ENCODE measurements at places on chromosomes 7 and 10.

- no peak for DNase-seq
Observed at GRCh38 chr7:31919678-31920369, 150.4 kb downstream of the PDE1C start.

DNA sequence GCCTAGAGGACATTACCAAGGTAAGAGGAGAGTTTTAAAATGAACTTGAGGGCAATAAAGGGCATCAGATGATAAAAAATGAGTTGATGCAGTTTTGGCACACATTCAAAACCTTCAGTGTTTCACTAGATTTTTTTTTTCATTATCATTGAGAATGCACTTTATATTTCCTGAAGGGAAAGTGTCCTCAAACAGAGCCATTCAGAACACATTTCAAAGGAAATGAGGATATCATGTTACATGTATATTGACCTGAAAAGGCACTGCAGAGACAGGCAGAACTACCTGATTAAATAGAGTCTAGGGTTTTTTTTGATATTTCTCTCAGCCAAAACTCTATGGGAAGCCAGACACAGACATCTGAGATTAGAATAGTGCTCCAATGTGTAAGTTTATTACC lies 454.0 kb downstream of the NEBL start:
- no peak for DNase-seq

DNA sequence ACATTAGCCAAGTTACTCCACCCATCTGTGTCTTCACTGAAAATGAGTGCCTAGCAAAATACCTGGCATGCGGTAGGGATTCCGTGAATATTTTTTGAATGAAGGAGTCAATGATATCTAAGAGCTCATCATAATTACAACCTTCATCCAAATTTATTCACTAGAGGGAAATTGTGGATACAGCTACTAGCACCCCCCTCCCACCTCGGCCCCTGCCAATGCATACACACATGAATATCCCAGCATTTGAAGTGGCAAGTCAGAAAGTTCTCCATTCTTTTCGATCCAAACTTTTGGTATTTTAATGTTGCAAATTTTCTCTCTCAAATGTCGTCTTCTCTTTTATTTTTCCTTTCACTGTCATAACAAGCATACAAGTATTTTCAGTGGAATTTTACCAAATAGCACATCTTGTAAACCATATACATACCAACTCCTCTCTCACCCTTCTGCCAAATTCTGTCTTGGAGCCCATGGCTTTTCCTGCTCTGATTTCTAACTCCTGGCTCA lies 164.3 kb downstream of the GRID1 start:
- no peak for DNase-seq

GRCh38 chr7:150997075-150997511 lies 6.3 kb downstream of the NOS3 start:
- DNase-seq, result no peak

- no peak for DNase-seq
Observed at GRCh38 chr10:50561266-50561665, 62.5 kb downstream of the SGMS1 start.

DNA sequence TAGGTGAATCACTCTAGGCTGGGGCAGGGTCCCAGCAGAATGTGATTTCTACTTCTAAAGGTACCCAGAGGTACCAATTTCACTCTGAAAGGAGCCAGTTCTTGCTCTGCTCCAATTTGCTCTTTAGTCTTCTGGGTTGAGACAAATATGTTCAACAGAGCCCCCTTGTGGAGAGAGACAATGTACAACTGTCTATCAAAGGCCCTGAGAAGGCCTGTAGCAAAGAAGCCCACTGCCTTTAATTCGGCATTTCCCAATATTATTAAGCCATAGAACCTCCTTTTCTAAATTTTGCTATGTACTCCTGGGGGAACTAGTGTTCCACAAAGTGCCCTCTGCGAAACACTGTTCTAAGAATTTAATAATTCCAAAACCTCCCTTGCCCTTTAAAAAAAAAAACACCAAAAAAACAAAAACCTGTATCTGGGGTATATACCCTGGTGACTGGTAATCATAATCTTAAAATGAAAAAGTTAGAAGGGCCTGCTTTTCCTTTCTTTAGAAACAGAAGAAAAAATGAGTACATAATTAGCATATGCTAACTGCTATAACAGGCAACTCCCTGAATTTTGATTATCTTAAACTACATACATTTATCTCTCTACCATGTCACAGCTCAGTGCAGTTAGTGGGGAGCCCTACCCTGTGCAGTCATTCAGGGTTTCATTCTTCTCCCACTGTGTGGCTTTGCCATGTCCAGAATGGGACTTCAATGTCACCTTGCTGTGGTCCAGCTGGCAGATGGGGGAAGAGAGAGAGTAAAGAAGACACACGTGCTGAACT lies 160.9 kb upstream of the BMPER start:
- no peak for DNase-seq

GRCh38 chr10:28652106-28652505 lies 25.2 kb upstream of the BAMBI start:
- DNase-seq, result no peak

GRCh38 chr7:55013851-55014250 lies 5.0 kb upstream of the EGFR start:
- no peak for DNase-seq

- peak; percentile 50 for DNase-seq
Observed at GRCh38 chr7:84447636-84448293, 253.2 kb upstream of the SEMA3A start.

- DNase-seq, result no peak
Observed at GRCh38 chr7:116449950-116450349, 49.6 kb upstream of the CAV2 start.

- DNase-seq, result no peak
Observed at GRCh38 chr10:101444058-101444898, 90.3 kb downstream of the BTRC start.

GRCh38 chr7:5793361-5794072 lies 12.1 kb upstream of the RNF216 start:
- DNase-seq, result no peak

- no peak for DNase-seq
Observed at GRCh38 chr10:91007655-91008054, 86.8 kb upstream of the ANKRD1 start.

Measured in cardiac septum (tissue), 1 donor.